Frontal cortex (tissue), 4 donors: ENCODE measurements at places on chromosomes 12 and 14. TPM values are rescaled to one million over a fixed set of nuclear protein-coding genes. Genes with fewer than 3 reads are reported as not detected.

ATG2B gene
- 36.3 TPM for total RNA-seq

SOAT2 gene
- total RNA-seq = under 0.01 TPM

C12orf50 gene
- total RNA-seq = not detected

GRCh38 chr12:51994959-51995358 lies 11.8 kb upstream of the TAMALIN start:
- no peak for DNase-seq

DNA sequence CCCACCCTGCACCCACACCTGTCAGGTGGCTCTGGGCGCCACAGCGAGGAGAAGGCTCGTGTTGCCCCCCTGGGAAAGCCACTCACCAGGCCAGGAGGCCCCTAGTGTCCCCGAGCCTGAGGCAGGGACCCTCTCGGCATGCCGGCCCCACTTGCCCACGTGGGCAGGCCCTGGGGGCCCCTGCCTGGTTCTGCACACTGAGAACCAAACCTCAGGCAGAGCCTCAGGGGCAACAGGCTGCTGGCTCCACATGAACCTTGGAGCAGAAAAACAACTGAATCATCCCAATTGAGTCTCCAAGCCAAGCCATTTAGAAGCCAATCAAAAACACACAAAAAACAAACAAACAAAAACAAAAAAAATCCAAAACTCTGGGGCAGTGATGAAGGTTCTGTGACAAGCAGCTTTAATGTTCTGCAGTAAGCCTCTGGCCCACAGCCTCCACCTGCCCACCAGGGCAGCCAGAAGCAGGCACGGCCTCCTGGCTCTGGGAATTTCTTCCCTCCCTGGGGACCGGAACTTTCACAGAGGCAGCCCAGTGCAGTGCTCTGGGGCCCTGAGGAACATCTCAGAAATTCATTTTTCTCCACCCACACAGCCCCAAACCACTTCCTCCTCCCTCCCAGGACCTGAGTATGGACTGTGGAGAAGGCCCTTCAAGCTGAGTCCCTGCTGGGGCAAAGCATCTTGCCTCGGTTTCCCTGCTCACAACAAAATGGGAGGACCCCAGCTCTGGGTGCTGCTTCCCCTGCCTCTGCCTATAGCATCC lies 90.2 kb downstream of the CHGA start:
- DNase-seq = no peak

GRCh38 chr12:46459861-46460545 lies 87.4 kb upstream of the SLC38A2 start:
- no peak for DNase-seq

DNA sequence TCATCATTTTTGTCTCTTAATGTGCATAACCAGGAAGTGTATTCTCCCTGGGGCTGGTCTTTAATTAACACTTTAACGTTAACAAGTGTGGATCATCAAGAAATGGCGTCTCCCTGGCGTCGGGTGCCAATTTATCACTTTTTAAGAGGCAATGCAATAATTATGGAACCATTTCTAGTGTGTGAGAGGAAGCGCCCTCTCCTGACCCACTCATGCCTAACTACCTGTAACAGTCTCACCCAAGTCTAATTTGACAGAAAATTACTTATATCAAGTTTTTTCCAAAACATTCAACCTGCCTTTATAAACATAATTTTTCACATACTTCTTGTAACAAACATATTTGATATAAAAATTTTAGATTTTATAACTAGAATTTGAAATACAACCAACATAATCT lies 905.3 kb upstream of the MDGA2 start:
- DNase-seq = no peak

DNA sequence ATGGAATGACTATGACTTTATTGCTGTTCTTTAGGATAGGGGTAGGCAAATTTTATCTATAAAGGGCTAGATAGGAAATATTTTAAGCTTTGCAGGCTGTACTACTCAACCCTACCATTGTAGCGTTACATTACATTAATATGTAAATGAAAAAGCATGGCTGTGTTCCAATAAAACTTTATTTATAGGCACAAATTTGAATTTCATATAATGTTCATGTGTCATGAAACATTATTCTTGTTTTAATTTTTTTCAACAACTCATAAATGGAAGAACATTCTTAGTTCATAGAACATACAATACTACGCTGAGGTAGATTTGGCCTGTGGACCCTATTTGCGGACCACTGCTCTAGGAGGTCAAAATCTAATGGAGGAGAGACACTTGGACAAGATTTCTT lies 133.7 kb downstream of the SOX5 start:
- DNase-seq = no peak

GRCh38 chr12:123024819-123025391 lies 44.4 kb downstream of the ARL6IP4 start:
- DNase-seq = no peak

- no peak for DNase-seq
Observed at GRCh38 chr14:89227496-89227836, 189.6 kb downstream of the FOXN3 start.

DNA sequence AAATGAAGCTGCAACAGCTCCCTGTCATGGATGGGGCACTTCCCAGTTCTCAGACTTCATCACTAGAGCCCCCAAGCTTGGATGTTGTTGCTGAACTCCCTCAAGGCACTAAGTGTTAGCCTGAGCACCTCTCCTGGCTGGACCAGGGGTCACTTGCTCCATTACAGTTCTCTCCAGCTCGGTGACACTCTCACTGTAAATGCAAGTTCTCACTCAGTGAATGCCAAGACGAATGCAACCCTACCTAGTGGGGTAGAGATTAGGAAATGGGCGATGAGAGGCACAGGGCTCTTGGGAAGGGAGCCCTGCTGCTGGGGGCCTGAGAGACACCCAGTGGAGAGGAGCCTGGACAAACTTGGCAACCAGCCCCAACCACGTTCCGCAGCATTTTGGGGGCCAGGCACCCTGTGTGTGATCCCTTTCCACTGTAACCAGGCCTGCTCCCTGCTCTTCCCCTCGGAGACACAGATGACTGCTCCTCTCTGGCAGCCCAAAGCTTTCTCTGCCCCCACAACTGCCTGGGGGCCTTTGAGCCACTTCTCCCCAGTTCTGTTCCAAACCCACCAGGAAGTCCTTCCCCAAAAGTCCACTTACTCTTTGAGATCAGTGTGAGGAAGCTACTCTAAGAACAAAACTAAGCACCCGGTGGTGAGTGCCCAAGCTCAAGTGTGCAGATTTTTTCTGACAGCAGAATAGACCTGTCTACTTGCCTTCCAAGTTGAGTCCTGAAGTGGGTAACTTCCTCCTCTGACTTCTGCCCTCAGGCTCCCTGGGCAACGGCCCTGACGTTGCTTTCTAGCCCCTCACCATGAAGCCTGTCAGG lies 8.0 kb upstream of the SELPLG start:
- no peak for DNase-seq

GRCh38 chr12:72502546-72502945 lies 230.4 kb downstream of the TRHDE start:
- no peak for DNase-seq

GRCh38 chr12:27101290-27101689 lies 18.9 kb upstream of the C12orf71 start:
- DNase-seq = no peak
